ENCODE measurements at places on chromosomes 13 and 19. TPM values are rescaled to one million over a fixed set of nuclear protein-coding genes. Genes with fewer than 3 reads are reported as not detected.

Gene GPR183
- total RNA-seq: 4.0 TPM

DNA sequence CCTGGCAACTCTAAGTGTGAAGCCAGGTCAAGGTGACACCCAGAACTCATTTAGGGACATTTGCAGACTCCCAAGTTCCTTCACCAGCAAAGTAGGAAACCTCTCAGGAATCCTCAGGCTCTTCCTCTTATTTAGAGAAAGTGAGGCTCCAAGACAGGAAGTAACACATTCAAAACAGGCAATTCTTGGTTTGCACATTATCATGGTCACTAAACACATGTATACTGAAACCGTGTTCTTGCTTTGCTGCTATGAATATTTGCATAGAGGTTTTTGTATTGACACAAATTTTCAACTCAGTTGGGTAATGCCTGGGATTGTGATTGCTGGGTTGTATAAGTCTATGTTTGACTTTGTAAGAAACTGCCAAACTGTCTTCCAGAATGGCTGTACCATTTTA, 13.2 kb upstream of the URI1 start:
- DNase-seq: no peak

Gene ZNF799
- 5.3 TPM for total RNA-seq

Gene GRK1
- total RNA-seq: not detected

- DNase-seq: no peak
Measured at GRCh38 chr19:2084993-2085720, 11.0 kb downstream of the MOB3A start.

DNA sequence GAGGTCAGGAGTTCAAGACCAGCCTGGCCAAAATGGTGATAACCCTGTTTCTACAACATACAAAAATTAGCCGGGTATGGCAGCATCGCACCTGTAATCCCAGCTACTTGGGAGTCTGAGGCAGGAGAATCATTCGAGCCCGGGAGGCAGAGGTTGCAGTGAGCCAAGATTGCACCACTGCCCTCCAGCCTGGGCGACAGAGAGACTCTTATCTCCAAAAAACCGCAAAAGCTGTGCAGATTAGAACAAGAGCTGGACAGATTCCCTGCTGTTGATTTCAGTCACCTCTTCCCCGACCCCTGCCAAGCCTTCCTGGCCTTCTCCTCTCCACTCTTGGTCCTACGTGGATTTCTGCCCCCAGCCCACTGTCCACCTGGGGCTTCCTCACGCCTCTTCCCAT, 8.3 kb downstream of the CAMSAP3 start:
- no peak for DNase-seq

GRCh38 chr13:44566601-44567000, 9.5 kb downstream of the TSC22D1 start:
- no peak for DNase-seq

GRCh38 chr19:4606181-4606580, 33.1 kb upstream of the TNFAIP8L1 start:
- DNase-seq: no peak

- no peak for DNase-seq
Measured at GRCh38 chr19:15304140-15304705, 28.1 kb downstream of the BRD4 start.

DNA sequence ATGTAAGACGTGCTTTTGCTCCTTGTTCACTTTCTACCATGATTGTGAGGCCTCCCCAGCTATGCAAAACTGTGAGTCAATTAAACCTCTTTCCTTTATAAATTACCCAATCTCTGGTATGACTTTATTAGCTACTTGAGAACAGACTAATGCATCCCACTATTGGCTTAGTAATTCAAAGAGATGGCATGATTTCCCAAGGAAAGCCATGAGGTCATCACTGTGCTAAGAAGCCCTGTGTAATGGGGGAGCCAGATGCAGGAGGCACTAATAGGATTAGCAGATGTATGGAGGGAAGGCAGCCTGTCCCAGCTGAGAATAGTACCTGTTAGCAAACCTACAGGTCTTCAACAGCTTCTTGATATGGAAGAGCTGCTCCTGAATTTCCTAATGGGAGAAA, 38.1 kb downstream of the RUBCNL start:
- no peak for DNase-seq

DNA sequence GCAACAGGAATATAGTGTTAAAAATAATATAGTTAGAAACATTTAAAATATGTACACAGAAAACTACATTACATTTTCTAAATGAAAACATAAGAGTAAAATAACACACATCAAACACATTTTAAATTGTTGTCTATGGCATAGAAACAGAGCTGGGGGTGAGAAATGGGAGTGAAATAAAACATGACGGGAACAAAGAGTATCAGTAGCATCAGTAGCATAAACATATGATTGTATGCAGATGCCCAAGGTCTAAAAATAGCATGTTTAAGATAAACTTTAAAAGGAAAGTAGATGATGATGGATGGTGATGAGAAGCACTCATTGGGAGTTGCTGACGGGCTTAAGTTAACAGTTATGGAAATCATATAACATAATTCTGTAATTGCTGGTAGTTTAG, 1221.7 kb upstream of the SPRY2 start:
- DNase-seq: no peak

Gene CFD
- total RNA-seq: 14.1 TPM

Gene RUBCNL
- total RNA-seq: 4.2 TPM

Gene ZGLP1
- total RNA-seq: 0.75 TPM

GRCh38 chr13:89204435-89204834, 1533.3 kb downstream of the SLITRK5 start:
- DNase-seq: no peak

GRCh38 chr19:38333245-38333644, 2.4 kb upstream of the CATSPERG start:
- no peak for DNase-seq

DNA sequence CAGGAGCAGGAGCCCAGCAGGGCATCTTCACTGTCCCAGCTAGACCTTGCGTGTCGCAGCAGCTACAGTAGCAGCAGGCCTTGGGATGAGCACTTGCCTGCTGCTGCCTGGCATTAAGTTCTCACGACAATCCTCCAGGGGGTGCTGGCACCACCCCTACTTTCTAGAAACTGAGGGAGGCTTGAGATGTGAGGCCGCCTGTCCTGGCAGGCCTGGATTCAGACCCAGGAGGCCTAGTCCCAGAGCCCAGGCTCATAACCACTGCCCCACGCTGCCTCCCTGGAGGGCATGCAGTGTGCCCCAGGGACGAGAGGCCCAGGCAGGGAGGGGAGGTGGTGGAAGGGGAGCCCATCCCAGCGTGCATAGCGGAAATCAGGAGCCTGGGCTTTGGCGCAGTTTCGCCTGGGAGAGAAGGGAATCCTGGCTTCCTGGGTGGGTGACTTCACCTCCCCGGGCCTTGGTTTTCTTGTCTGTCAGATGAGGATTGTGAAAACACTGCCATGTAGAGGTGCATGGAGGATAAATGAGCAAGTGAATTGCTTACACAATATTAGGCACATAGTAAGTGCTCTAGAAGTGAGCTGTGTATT, 26.1 kb downstream of the PPP5C start:
- DNase-seq: no peak

- no peak for DNase-seq
Measured at GRCh38 chr13:36163809-36164308, 32.7 kb upstream of the DCLK1 start.

DNA sequence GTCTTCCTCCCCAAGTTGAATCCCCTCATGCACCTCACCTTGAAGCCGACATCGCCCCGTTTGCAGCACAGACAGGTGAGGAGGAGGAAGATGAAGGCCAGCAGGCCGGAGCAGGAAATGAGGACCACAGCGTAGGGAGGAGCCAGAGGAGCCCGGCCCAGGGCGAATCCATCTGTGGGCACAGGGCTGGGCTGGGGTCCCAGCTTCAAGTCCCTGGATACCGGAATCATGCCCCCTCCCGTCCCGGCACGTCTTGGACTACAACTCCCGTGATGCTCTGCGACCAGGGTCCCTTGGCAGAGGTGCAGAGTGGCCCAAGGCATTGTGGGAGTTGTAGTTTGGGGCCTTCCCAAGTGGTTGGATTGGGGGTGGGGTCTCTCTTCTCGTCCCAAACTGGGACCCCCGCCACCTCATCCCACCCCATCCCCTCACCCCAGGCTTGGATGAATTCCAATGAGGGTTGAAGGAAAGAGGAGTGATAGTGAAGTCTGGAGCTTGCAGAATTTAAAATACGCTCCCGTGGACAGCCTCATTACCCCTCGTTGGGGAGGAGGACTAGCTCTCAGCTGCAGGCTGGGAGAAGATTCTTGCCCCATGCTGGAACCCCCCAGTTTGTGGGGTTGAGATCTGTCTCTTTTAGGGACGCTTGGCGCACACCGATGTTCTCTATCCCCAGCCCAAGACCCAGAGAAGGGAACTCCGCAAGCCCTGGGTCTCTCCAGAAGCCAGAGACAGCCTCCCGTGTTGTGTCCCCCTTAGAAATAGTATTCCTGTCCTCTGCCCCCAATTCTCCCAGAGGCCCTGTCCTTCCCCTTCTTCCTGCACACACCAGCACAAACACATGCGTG, 990 bp downstream of the LMTK3 start:
- DNase-seq: peak; percentile 73

Gene LILRB3
- total RNA-seq: 2.5 TPM

Gene PGLYRP1
- total RNA-seq: 0.25 TPM

GRCh38 chr19:1151917-1152587, 22.0 kb downstream of the SBNO2 start:
- no peak for DNase-seq

DNA sequence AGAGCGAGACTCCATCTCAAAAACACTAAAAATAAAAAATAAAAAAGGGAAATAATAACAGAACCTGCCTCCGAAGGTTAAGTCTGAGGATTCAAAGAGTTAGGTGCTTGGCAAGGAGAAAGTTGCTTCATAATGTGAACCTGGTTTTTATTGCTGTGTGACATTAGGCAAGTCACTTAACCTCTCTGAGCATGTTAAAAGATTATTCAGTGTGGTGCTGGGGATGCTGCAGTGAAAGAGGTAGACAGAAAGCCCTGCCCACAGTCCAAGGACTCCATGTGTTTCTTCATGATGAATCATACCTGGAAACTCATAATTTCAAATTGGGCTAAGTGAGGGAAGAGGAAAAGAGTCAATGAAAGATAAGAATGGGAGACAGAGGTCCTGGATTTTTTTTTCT, 2.4 kb downstream of the IL27RA start:
- no peak for DNase-seq

GRCh38 chr19:49546825-49547565, 19.2 kb downstream of the RCN3 start:
- DNase-seq: peak; percentile 74

Gene WDR88
- total RNA-seq: not detected

DNA sequence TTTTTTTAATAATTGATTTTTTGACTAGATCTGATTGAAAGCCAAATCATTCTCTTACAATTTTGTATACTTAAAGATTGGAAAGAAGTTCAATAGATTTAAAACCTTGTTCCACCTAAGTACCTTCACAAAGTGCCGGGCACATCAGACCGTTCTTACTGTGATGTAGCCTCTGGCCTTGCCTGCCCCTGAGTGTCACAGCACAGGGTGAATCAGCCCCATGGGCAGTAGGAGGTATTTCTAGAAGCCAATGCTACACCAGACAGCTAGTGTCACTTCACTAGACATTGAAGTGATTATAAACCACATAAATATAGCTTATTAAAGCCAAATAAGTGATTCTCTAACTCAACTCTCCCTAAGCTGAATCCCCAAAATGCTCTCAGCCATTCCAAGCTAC, 131.3 kb downstream of the LACC1 start:
- no peak for DNase-seq

Gene GRIN3B
- 0.05 TPM for total RNA-seq

- no peak for DNase-seq
Measured at GRCh38 chr19:7635670-7636069, 1.2 kb upstream of the STXBP2 start.

Data from liver (tissue), 10 donors.